ENCODE measurements at places on chromosomes 5 and 9.

DNA sequence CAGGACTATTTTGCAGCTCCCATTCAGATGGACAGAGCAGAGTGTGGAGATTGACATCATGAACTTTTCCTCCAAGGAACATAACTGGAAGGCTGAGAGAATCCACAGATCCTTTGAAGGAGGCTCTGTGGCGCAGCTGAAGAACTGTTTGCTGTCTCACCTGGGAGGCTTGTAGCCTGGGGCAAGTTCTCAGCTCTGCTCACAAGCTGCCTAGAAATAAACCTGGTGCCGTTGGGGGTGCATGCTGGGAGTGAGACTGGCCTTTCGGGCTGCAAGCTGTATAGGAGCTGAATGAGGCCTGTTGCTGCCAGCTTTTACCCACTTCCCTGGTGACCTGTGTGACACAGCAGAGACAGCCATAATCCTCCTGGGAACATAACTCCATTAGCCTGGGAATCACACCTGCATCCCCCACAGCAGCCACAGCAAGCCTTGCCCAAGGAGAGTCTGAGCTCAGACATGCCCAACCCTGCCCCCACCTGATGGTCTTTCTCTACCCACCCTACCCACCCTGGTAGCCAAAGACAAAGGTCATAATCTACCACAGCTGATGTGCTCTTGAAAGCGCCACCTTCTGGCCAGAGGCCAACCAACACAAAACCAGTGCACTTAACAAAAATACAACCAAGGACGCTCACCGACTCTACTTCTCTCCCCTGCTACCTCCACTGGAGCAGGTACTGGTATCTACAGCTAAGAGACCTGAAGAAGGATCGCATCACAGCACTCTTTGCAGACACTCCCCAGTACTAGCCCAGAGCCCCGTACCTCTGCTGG, 205.1 kb upstream of the MRPS30 start:
- DNase-seq, result no peak

DNA sequence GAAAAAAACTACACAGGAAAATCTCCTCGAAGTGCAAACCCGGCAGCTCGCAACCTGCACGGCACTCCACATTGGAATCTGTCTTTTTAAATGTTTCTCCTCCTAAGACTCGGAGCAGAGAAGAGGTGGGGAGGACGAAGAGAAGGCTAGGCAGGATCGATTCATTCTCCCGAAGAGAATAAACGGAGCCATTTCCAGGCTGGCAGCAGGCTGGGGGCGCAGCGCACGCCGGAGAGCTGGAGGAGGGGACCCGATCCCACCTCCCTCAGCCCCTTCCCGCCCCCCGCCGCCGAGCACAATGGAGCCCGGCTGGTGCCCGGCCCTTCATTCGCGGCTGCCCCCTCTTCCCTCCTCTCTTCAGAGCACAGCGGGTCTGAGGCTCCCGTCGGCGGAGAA, 628 bp downstream of the HOMER1 start:
- DNase-seq, result no peak

DNA sequence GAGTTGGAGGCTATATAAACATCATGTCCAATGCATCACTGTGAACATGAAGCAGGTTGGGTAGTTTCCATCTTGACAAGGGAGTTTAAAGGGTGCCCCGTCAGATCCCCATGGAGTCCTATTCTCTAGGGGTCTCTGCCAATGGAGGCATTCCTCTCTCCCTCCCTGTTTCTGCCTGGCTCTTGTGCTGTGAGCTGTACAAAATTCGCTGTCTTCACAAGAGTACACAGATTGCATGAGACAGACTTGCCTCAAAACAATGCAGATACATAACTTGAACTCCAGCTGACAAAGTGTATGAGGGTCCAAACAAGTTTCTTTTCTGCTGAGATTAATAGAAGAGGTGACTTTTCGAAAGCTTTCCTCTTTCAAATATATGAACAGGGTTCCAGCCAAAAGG, 165.2 kb downstream of the SPOCK1 start:
- no peak for DNase-seq

GRCh38 chr5:72400950-72401349, 80.8 kb downstream of the PTCD2 start:
- no peak for DNase-seq

DNA sequence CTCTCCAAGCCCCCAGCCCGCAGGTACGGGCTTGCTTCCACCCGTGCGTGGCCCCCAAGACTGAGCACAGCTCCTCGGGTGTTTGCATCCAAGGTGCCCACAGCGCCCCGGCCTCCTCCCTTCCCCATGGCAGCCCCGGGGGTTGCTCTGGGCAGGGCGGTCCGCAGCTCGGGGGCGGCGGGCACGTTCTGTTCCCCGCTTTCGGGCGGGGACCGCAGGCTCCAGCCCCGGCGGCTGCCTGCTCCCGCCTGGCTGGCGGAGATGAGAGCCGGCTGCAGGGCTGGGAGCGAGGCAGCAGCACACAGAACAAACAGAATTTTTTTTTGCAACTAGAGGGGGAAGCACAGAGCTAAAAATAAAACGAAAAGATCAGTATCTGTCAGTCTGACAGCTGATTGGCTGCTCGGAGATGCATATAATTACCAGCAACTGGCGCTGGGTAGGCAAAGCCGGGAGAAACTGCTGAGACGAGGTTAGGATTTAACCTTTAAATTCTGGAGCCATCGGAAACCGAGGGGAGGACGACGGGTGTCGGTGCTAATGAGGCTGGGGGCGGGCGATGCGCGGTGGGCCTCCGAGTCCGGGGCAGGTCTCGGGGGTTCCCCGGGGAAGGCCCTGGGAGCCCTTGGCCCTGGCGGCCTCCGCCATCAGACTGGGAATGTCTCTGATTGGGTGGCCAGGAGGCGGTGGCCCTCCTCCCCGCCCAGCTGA, 142.7 kb upstream of the IER5L start:
- DNase-seq, result no peak

- no peak for DNase-seq
Measured at GRCh38 chr9:137744632-137745183, 125.9 kb downstream of the EHMT1 start.

DNA sequence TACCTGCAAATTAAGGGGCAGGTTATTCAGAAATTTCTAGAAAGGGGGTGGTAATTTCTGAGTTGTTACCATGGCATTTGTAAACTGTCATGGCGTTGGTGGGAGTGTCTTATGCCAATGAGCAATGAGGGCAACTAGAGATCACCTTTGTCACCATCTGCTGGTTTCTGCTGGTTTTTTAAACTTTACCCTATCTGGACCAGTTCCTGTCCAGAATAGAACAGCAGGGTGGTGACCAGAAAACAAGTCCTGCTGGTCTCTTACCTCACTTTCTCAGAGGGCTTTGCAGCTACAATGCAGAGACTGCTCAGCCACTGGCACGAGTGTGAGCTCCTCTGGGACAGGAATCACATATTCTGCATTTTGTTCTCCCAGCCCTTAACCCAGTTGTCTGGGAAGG, 51.4 kb downstream of the FAM114A2 start:
- no peak for DNase-seq

GRCh38 chr9:132931178-132931735, 13.2 kb downstream of the TSC1 start:
- DNase-seq, result no peak

GRCh38 chr9:5178126-5178805, 7.2 kb downstream of the INSL6 start:
- DNase-seq, result no peak

GRCh38 chr5:142807372-142807911, 37.3 kb downstream of the ARHGAP26 start:
- DNase-seq, result no peak

GRCh38 chr5:94388773-94389514, 229.5 kb downstream of the KIAA0825 start:
- no peak for DNase-seq

GRCh38 chr5:6775571-6775970, 62.3 kb downstream of the TENT4A start:
- no peak for DNase-seq

GRCh38 chr5:187042-187431, 4.3 kb upstream of the LRRC14B start:
- no peak for DNase-seq

GRCh38 chr9:94026816-94027215, 57.4 kb upstream of the PTPDC1 start:
- no peak for DNase-seq

GRCh38 chr9:17462869-17463464, 115.9 kb upstream of the SH3GL2 start:
- DNase-seq, result no peak

DNA sequence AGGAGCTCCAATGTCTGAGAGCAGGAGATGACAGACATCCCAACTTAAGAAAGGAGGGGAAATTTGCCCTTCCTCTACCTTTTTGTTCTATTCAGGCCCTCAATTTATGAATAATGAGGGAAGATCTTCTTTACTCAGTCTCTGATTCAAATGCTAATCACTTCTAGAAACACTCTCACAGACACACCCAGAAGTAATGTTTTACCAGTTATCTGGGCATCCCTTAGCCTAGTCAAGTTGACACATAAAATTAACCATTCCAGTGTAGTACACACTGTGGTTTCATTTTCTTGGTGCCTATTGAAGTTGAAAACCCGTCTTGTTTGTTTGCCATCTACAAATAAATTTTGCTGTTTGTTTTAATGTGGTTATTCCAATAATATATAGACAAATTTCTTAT, 167.6 kb downstream of the PCSK1 start:
- no peak for DNase-seq

DNA sequence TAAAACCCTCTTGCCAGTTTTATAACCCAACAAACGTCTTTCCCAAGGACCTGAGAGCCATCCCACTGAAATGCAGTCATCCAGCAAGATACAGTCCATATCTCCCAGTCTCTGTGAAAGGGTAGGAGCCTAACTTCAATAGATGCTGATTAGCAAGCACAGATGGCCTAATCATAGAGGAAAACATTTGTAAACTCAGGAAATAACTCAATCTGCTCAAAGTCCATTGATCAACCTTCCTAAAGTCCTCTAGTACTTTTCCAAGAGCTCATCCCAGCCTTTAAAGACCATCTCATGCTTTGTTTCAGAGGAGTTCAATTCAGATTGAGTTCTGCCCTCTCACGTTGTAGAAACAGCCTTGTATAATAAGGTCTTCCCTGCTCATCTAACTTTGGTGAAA, 324.2 kb downstream of the MRPS30 start:
- DNase-seq, result no peak

DNA sequence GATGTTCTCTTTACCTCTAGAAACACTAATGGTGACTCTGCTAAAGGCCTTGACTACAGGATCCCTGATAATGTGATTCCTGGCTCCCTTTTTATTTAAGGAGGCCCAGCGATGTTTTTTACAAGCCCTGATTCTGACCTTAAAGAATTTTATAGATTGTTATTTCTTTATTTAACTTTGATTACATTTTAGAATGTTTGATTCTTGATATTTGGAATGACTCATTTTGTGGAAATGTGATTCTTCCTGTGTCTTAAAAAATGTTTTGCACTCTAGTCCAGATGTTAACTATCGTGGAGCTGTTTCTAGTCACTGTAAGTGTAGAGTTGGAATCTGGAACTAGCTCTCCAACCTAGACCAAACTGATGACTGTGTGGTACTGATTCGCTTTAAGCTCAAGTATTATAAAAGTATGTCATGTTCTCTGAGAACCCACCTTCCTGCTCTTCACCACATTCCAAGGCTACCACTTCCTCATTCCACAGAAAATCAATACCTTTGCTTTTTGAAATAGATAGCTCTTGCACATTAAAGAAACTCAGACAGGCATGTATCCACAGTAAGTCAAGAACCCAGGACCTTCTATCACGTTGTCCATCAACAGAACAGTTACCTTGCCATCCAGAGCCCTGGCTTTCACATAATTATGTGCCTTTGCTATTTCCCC, 65.2 kb downstream of the JMY start:
- no peak for DNase-seq

- no peak for DNase-seq
Measured at GRCh38 chr5:122653087-122654017, 121.5 kb upstream of the SNX2 start.

GRCh38 chr5:131068893-131069643, 96.0 kb downstream of the HINT1 start:
- DNase-seq, result no peak

- no peak for DNase-seq
Measured at GRCh38 chr5:16390825-16391224, 74.8 kb downstream of the ZNF622 start.

- no peak for DNase-seq
Measured at GRCh38 chr5:78546276-78546996, 102.1 kb downstream of the LHFPL2 start.

- no peak for DNase-seq
Measured at GRCh38 chr5:116216246-116216645, 131.4 kb downstream of the COMMD10 start.

- no peak for DNase-seq
Measured at GRCh38 chr5:133930813-133931090, 37.7 kb downstream of the C5orf15 start.

GRCh38 chr5:149666212-149666852, 63.8 kb upstream of the PPARGC1B start:
- no peak for DNase-seq

- DNase-seq, result no peak
Measured at GRCh38 chr9:112020680-112021596, 124.3 kb downstream of the UGCG start.

- no peak for DNase-seq
Measured at GRCh38 chr5:37727238-37727637, 112.6 kb downstream of the GDNF start.

- DNase-seq, result no peak
Measured at GRCh38 chr9:23740531-23740930, 85.5 kb downstream of the ELAVL2 start.

DNA sequence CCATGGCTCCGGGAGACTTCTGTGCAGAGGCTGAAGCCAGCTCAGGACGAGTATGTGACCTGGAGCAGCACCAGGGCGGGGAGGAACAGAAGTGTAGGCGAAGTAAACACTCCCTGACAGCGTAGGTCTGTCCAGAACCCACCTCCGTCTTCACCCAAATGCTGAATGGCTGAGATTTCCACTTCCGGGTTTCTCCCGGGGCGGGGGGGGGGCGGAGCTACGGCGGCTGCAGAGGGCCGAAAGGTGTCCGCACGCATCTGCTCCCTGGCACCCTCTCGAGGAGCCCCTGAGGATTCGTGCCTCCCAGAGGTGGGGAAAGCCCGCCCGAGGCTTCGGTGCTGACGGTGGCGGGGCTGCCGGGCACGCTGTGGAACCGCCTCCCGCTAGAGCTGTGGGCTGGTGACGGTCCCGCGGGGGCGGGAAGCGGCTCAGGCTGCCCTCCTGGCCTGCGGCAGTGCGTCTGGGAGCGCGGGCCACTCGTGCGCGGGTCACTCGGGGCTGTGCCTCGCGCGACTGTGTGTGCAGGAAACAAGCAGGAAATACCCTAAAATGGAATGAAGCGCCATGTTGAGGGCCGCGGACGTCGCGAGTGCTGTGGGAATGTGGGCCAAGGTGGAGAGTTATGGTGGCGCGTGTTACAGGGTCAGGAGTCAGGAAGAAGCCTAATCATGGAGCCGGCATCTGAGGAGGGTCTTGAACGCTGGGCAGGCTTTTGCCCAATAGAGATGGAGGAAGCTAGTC, 1425.4 kb downstream of the FOXD4L5 start:
- DNase-seq, result no peak

GRCh38 chr5:92003806-92004205, 620.7 kb upstream of the ARRDC3 start:
- no peak for DNase-seq

DNA sequence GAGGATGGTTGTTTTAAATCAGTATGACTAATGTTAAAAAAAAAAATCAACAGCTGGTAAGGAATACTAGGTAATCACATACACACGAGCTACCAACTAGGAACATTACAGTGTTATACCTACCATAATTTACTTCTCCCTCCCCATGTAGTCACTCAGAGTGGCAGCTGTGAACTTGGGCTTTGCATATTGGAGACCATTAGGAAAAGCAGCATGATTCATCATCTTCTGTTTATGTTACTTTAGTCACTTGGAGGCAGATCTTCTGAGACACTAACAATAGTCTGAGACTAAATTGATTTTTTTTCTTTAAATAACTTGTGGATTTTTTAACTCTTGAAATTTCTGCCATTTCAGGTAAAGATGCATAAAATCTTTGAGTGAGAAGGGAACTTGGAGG, 141.5 kb upstream of the NR4A3 start:
- DNase-seq, result no peak

All from cortex of kidney (tissue), 1 donor.